ENCODE measurements at places on chromosomes 2 and 18. TPM values are rescaled to one million over a fixed set of nuclear protein-coding genes. Genes with fewer than 3 reads are reported as not detected.
A peak's percentile ranks its signal among the peaks of the same experiment; 100 is the strongest.

The ADRA2B gene
- total RNA-seq, result 1.2 TPM

The KIAA2012 gene
- not detected for total RNA-seq

DNA sequence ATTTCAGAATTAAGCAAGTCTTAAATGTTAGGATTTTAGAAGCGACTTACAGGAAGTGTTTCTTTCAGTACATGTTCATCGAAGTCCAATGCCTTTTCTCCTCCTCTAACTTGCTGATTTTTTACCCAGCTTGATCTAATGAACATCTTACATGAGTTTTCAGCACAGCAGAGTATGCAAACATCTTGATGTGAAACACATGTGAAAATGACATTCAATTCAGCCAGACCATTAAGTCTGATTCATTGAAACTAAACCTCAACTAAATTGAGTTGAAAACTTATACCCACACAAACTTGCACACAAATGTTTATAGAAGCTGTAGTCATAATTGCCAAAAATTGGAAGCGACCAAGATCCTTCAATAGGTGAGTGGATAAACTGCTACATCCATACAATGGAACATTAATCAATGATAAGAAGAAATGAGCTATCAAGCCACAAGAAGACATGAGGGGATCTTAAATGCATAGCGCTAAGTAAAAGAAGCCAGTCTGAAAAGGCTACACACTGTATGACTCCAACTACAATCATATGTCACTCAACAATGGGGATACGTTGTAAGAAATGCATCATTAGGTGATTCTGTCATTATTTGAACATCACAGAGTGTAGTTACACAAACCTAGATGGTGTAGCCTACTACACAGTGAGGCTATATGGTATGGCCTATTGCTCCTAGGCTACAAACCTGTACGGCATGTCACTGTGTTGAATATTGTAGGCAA lies 18.5 kb downstream of the PSTPIP2 start:
- DNase-seq, result no peak

DNA sequence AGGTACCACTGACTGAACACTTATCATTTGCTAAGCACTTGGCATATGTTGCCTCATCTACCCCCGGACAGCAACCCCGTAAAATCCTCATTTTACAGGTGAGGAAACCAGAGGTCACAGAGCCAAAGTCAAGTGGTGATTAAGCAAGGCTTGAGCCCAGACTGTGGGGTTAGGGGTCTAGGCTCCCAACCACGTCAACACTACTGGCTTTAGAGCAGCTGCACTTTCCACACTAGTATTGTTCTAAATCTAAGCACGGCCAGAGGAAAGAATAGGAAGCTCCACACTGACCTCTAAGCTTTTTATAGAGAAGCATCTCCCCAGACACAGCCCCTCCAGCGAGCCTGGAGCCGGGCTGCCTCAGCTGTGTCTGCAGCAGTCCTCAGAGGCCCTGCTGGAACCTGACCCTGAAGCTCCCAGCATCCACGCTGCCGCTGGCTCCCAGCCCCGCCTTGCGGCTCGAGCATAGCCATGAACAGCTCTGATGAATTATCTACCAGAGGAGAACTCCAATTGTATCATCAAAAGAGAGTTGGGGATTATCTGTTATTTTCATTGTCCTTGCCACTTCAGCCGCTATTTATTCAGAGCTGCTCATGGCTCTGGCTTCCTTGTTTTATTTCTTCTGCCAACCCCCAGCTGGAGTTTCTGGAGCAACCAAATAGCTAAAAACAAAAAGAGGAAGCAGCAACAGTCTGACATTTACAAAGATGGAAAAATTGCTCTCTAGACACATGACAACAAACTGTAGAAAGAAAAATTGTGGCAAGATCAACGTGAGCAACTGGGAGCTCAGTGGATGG lies 62.2 kb upstream of the RTN4 start:
- no peak for DNase-seq

DNA sequence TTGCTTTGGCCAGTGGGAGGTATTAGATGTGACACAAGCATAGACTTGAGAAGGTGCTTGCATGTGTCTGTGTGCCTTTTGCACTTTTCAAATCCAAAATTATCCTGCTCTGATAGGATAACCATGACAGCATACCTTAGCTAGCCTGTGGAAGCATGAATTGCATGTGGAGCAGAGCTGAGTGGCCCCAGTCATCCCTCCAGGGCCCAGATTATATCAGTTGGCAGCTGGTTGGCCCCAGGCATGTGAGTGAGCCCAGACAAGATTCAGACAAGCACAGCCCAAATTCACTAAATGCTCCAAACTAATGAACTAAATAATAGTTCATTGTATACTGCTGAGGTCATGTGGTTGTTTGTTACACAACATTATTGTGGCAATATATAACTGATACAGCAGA lies 18.8 kb downstream of the TACR1 start:
- DNase-seq, result no peak

DNA sequence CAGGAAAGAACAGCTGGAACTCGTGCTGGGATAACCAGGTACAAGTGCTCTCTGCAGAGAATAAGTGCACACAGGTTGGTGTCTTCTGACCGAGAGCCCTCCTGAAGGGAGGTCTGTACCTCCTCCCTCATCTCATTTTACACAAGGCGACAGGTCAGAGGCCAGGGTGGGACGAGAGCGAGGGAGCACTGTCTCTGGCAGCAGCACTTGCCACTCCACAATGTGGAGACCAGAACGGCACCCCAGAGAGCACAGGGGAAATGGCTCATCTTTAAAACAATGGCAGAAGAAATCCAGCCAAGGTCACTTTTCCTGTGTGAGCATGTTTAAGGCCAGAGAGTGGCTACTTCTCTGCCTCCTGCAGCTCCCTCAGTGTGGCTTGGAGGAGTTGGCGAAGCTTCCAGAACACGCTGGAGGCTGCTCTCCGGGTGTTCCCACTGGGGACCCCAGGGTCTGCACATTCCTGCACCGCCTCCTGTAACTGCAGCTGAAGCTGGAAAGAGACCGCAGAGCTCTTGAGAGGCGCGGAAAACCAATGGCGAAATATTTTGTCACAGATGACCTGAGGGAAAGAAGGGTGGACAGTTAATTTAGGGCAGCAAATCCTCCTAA lies 20.8 kb downstream of the DIPK1C start:
- peak; percentile 55 for DNase-seq

Measured in mesenteric fat pad (tissue), 1 donor.